ENCODE measurements at places on chromosomes 16 and 17.

DNA sequence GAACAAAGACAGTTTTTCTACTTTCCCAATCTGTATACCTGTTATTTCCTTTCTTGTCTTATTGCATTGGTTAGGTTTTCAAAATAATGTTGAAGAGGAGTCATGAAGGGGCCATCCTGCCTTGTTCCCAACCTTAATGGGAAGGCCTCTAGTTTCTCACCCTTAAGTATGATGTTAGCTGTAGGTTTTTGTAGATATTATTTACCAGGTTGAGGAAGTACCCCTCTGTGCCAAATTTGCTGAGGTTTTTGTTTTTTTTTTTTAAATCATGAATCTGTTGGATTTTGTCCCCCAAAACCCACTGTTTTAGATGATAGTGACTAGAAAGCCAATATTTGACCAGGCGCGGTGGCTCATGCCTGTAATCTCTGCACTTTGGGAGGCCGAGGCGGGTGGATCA is 36.4 kb downstream of the VMP1 start:
- DNase-seq, result no peak

- no peak for DNase-seq
These were observed 77.5 kb upstream of the N4BP1 start for GRCh38 chr16:48687421-48688038.

GRCh38 chr16:72429671-72430081 is 257.7 kb upstream of the PMFBP1 start:
- DNase-seq, result no peak

- no peak for DNase-seq
These were observed at the start of gene CDK3 for GRCh38 chr17:76000755-76001521. Gene CDK3 (plus strand): TSS chr17:76000855. CDS start chr17:76001426, 571 bp downstream.

GRCh38 chr17:12050646-12051225 is 30.1 kb downstream of the MAP2K4 start:
- DNase-seq, result no peak

DNA sequence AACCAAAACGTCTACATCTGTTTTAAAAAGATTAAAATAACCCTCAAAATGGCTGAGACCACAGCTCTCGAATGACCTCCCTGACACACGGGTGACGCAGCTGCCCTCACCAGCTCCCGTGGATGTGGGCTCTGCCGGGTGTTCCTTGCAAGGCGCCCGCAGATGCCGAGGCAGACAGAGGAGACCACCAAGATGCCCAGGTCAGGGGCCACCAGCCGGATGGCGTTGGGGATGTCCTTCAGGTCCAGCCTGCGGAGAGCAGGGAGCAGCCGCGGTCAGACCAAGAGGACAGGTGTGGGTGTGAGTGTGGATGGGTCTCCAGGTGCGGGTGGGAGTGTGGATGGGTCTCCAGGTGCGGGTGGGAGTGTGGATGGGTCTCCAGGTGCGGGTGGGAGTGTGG is 35.1 kb downstream of the CTU2 start:
- DNase-seq, result no peak

- no peak for DNase-seq
These were observed 1.4 kb downstream of the CMTM2 start for GRCh38 chr16:66580605-66581209.

- DNase-seq, result no peak
These were observed 117.6 kb downstream of the ABCC6 start for GRCh38 chr16:16105646-16106045.

DNA sequence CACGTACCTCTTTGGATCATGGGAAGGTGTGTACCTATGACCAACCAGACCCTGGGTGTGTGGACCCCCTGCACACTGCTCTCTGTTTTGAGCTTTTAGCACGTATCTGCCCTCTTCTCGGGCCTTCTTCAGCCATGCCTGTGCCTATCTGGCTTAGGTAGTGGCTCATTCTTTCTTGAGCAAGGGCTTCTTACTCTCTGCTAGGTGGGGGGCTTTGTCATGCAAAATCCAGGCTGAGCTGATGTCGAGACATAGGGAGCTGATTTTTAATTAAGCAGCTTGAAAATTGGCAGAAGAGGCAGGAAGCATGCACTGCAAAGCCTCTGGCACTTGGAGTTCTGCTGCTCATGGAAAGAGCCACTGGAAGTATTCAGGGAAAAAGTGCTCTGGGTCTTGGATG is 181.6 kb upstream of the IRX6 start:
- no peak for DNase-seq

DNA sequence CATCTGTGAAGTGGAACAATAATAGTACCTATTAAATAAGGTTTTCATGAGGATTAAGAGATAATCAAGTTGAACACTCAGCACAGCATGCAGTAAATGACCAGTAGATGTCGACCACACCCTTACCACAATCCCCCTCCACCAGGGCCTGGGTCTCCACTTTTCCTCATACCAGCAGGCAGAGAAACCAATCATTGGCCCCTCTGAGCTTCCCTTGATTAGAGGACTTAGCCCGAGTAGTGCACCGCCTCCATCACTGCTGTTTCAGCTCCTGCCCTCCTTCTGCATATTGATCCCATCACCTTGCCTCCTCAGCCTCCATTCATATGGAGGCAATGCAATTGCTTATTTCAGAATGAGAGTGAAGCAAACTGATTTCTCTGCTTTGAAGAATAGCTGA is 96.5 kb upstream of the CDH11 start:
- DNase-seq, result no peak

GRCh38 chr17:14201021-14201987 is 35.4 kb downstream of the CDRT15 start:
- no peak for DNase-seq

- DNase-seq, result no peak
These were observed 31.5 kb downstream of the USP43 start for GRCh38 chr17:9676820-9677310.

DNA sequence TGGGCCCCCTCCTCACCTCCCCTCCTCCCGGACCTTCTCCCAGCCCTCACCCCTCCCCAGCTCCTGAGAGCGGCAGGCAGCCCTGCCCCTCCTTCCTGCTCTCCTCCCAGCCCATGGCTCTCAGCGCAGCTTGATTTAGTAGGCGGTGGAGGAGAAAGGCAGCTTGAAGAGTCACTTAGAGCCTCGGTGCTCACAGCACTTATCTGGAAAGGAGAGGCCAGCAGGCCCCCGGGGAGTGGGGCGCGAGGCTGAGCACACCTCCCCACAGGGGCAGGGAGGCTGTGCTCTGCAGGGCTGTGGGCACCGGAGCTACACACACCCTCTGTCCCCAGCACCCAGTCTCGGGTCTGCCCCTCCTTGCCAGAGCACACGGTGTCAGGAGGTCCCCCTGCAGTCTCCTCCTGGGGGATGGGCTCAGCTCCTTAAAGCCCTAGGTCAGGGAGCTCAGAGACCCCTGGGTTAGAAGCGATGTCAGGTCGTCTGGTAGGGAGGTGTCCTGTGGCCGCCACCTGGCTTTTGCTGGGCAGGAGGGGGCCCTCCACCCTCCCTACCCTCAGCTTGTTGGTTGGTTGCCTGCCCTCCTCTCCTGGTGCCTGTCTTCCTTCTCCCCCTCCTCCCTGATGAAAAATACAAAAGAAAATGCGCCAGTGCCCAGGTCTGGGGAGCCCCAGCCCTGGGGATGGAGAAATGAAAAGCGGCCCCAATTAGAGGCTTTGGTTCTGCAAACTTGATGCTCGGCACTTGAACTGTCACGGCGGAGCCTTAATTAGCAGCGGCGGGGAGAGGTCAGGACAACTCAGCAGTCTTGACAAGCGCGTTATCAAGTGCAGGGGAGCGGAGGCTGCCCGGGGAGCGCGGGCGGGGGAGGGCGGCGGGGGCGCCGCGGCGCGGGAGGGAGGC is 151.1 kb upstream of the GSE1 start:
- DNase-seq, result no peak

- no peak for DNase-seq
These were observed 22.3 kb downstream of the BAIAP2 start for GRCh38 chr17:81057079-81057730.

GRCh38 chr17:82051776-82052637 is at the start of the genes GPS1 and RFNG:
Gene GPS1 (plus strand): TSS chr17:82051898. CDS start chr17:82051932, 34 bp downstream.
Gene RFNG (minus strand): TSS chr17:82051811. CDS start chr17:82051766, 45 bp downstream.
- peak; percentile 84 for DNase-seq

DNA sequence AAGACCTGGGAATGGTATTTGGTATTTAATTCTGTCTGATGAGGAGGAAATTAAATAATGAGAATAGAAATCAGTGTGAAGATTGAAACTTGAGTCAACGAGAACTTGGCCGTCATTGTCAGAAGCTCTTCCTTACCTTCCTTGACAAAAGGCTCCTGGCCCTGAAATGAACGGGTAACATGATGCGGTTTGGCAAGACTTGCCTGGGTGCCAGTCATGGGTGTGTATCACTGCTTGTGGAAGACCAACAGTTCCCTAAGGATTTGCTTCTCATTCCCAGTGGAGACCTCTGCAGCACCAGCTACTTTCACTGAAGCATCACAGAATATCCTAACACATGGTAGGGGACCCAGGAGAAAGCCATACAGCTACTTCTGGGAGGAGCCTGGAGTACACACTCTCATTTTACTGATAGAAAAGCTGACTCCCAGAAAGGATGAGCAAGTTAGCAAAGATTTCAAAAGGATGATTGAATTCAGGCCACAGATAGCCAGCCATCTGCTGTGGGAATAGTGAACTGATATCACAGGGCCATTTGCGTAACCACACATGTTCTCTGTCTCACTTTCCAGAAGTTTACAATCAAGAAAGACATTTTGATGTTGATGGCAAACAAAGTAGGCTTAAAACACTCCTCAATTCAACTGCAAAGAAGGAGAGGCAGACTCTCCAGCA is 258.1 kb upstream of the SALL1 start:
- no peak for DNase-seq

DNA sequence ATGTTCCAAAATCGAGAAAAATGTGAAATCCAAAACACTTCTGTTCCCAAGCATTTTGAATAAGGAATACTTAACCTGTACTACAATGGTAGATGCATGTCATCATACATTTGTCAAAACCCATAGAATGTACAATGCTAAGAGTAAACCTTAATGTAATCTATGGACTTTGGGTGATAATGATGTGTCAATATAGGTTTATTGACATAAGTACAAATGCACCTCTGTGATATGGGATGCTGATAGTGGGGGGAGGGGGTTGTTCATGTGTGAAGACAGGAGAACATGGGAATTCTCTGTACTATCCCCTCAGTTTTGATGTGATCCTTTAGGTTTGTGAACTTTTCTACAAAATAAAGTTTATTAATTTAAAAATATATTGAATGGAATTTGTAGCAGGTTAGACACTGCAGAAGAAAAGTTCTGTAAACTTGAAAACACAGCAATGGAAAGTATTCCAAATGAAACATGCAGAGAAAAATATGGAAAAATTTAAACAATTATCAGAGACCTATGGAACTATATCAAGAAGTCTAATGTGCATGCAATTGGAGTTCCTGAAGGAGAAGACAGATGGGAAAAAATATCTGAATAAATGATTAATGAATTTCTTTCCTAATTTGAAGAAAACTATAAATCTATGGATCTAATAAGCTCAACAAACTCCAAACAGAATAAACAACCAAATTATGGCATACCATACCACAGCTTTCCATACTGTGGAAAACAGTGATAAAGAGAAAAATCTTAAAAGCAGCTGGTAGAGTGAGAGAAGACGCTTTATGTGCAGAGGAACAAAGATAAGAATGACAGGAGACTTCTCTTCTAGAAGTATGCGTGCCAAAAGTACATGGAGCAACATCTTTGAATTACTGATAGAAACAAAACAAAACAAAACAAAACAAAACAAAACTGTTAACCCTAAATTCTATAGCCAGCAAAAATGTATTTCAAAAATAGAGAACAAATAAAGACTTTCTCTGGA is 34.7 kb upstream of the MSI2 start:
- DNase-seq, result no peak

GRCh38 chr17:14297161-14297851 is 3.6 kb upstream of the HS3ST3B1 start:
- no peak for DNase-seq

GRCh38 chr16:49639739-49640431 is 216.0 kb downstream of the ZNF423 start:
- no peak for DNase-seq

DNA sequence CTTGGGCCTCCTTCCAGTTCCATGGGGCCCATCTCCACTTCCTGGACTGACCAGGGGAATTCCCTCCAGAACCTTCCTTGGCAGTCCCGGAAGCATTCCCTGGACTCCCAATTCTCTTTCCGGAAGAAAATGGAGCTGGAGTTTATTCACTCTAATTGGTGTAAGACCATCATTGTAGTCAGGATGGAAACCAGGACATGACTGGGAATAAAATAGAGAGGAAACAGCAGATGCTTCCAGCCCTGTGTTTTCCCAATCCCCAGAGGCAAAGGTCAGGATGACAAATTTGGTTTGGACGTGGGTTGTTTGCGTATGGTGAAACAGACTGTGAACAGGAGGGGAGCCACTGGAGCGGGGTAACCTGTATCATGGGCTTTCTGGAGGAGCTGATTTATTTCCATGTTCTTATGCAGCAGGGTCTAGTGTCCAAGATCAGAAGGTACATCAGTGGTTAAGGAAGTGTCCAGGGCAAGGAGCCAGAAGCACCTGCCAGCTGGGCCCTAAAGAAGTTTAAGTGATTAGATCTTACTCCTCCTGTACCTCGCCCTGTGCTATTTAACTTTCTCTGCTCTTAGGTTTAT is 8.5 kb upstream of the LONP2 start:
- no peak for DNase-seq

- no peak for DNase-seq
These were observed 24.2 kb downstream of the OMG start for GRCh38 chr17:31272803-31273202.

DNA sequence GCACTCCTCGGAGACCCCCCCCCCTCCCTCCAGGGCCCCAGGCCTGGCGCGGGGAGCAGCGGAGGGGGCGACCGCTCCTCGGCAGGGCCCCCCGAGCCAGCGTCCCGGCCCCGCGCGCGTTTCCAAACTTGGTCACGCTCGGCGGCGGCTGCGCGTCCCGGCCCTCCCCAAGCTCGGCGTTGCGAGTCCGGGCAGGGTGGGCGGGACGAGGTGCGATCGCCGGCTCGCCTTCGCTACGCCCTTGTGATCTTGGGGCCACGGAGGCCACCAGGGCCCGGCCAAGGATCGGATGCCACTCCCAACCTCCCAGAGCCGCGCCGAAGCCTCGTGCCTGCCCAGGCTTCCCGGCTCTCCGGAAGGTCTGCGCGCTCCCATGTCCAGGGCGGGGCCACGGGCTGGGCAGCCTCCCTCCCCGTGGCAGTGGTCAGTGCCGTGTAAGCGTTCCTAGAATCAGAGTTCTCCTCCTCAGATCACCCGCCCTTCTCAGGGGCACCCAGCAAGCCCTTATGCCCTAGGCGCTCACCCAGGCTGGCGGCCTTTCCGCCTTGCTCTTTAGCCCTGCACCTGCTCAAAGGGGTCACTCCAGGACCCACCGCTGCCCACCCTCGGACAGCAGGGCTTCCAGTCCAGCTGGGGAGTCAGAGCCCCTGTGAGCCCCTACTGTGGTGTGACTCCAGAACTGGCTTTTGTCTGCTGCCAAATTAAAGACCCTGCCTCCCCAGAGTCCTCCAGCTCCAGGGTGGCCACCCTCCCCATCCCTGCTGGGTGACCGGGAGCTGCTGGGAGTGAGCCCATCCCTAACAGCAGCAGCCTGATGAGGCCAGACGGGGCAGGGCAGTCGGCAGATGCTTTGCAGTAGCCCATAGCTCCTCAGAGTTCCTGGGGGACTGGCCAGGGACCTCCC is 12.2 kb upstream of the MRPS23 start:
- no peak for DNase-seq

GRCh38 chr17:12693640-12694039 is 27.9 kb downstream of the MYOCD start:
- no peak for DNase-seq
